ENCODE measurements at places on chromosomes 2 and 18. TPM values are rescaled to one million over a fixed set of nuclear protein-coding genes. Genes with fewer than 3 reads are reported as not detected.

The FEV gene
- total RNA-seq, result not detected

The DYSF gene
- 0.17 TPM for total RNA-seq

The ZC3H6 gene
- 21.9 TPM for total RNA-seq

The CDH2 gene
- total RNA-seq, result not detected

The TDRD15 gene
- 1.1 TPM for total RNA-seq

The MC5R gene
- not detected for total RNA-seq

The NAT8 gene
- total RNA-seq, result not detected

The CRYGD gene
- not detected for total RNA-seq

The ARHGAP25 gene
- total RNA-seq, result 207 TPM

The C2orf92 gene
- 23.1 TPM for total RNA-seq

The RTKN gene
- 10.5 TPM for total RNA-seq

The THSD7B gene
- 0.76 TPM for total RNA-seq

The TLX2 gene
- total RNA-seq, result not detected

The SPATA3 gene
- not detected for total RNA-seq

The FER1L5 gene
- total RNA-seq, result not detected

The CBLN2 gene
- not detected for total RNA-seq

The MSTN gene
- not detected for total RNA-seq

The LYPD6 gene
- not detected for total RNA-seq

The MOB4 gene
- total RNA-seq, result 20.1 TPM

The FKBP7 gene
- total RNA-seq, result 1.7 TPM

The TSPYL6 gene
- not detected for total RNA-seq

The REG3G gene
- not detected for total RNA-seq

The AQP12A gene
- total RNA-seq, result not detected

All from B cell (primary cell).